ENCODE measurements at places on chromosomes 2 and 18.

DNA sequence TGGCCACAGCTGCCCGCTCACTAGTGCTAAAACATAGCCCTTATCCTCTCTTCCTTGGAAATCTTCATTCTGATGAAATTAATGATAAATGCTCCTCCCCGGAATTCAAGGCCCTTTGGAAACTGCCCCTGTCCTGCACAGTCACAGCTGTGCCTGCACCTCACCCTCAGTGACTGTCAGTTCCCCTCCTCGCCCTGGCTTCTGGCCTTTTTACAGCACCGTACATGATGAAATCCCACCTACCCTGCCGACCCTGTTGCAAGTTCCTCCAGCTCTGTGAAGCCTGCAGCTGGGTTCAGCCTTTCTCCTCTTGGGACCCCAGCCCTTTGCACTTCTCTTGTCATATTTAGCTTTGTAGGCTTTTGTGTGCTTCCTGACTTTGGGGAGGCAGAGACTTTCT is 48.4 kb downstream of the DCDC2C start:
- DNase-seq: no peak

DNA sequence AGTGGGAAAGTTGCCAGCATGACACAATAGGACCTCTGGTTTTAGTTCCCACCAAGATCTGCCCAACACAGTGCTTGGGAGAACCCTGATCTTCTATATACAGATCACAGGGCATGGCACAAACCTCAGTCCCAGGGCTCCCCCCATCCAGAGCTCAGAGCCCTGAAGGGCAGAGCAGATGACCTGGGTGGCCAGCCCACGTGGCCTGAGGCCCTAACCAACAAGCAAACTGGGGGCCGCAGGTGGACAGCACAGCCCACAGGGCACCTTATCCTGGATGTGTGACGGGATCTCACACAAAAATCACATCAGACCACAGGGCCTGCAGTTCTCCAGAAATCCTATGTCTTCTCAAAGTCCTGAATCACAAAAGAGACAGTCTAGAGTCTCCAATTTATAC is 34.7 kb downstream of the CRACDL start:
- DNase-seq: peak; percentile 81

DNA sequence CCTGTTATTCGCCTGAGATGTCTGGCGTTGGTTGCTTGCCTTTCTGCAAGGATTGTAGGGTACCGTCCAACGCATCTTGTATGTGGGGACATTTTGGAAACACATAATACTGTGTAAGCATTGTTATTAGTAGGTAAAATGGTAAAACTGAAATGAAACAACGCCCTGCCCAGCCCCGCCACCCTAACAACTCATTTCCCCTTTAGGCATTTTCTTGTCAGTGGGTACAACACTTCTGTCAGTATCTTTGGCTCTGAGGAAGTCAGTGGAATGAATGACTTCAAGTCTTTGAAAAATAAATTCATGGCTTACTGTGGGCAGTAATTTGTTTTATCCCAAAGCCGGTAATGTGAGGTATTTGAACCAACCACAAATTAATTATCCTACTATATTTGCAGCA is 86.0 kb downstream of the FMNL2 start:
- no peak for DNase-seq

DNA sequence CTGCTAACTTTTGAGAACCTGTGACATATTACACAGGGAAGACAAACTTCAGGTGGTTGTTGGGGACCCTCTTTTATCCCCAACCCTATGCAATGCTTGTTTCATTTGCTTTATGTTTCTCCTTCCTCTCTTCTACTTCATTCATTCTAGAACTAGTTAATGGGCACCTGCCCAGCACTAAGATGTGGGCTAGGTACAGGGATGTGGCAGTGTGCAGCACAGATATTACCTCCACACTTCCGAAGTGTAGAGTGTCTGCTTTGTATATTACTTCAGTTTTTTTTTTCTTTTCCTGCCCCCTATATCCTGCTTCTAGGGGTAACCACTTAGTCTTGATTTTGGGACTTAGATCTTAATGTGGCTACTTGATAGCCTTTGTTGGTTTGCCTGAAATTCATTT is 35.1 kb downstream of the CD28 start:
- no peak for DNase-seq

DNA sequence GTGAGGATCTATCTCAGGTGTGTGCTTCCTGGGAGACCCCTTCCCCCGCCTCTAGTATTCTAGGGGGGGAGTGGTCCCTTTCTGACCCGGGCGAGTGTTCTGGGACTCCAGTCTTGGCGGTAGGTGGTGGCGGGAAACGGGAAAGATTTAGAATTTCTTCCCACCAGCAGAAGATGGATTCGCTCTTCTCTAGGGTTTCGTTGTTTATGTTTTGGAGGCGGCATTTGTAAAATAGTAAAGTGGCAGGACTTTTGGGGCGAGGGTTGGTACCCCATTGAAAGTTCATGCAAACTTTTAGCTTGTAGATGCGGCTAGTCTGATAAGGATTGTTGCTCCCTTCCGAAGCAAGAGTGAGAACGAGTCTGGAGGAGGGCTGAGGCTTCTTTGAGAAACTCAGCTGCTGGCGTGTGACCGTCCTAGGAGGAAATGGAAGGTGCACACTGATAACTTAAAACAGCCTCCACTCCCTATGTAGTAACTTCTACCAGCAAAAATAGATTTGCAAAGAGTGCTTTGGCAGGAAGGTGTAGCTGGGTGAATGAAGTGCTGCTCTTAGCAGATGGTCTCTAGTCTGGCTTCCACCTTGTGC is 412 bp downstream of the GPD2 start:
- no peak for DNase-seq

DNA sequence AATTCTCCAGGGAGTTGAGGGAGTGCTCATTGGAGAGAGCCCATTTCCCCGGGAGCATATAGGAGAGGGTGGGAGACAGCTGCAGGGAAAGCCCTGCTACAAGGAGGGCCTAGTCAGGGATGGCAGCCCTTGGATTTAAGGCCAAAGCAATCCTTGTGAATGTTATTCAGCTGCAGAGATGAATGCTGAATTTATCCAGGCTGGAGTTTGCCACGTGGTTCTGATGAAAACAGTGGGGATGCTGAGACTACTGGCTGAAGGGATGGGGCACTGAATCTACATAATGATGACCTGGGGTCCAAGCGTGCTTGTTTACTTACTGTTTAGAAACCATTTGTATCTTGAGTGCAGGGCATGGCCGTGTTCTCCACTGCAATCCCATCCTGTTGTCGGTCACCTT is 35.6 kb upstream of the RNF149 start:
- no peak for DNase-seq

GRCh38 chr18:78979056-78979729 is 425 bp upstream of the SALL3 start:
- DNase-seq: no peak

DNA sequence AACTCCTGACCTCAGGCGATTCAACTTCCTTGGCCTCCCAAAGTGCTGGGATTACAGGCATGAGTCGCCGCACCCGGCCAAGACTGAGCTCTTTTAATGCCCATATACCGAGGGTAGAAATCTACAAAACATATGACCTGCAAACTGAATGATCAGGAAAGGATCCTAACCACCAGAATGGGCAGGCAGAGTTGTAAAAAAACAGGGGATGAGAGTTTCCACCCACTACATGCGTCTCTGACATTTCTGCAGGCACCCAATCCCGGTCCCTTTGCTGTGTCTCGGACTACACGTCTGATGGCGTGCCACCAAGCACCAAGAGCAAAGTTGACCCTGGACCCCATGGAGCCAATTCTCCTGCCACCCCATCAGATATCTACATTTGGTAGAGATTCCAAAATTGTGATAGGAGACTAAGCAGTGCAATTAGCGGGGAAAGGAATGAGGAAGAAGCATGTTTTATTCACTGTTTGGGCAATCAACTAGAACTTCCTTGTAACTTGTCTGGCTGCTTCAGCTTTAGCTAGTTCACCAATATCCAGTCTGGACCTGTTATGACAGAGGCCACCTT is 74.1 kb downstream of the ATP8B1 start:
- no peak for DNase-seq
